Endothelial cell of umbilical vein (primary cell): ENCODE measurements at places on chromosomes 6 and 20. TPM values are rescaled to one million over a fixed set of nuclear protein-coding genes. Genes with fewer than 3 reads are reported as not detected.

GRCh38 chr6:23663096-23663495, 462.9 kb upstream of the NRSN1 start:
- no peaks in the 10 kb centered on the region for H3K4me1 ChIP-seq
- H3K27ac ChIP-seq, result no peak overlapping the region
- no peaks in the 10 kb centered on the region for H3K36me3 ChIP-seq
- no peak for DNase-seq
- no peak overlapping the region for H3K4me3 ChIP-seq
- no peaks in the 10 kb centered on the region for H3K27me3 ChIP-seq

DNA sequence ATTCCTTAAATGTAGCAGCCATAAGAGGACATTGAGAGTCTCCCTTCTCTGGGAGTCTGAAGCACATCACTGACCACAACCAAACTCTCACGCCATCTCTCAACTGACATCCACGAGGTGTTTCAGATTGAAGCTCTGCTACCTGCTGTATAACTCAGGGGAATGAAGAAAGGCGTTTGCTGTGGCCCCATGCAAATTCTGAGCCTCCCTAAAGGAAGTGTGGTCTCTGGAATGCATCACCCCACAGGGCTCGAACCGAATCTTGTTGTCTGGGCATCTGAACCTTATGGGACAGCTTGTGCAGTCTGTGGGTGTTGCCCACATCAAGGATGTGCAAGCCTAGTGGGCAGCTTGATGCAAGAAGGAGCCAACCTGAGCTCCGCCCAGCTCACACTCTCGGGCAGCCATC, 10.9 kb downstream of the PMEPA1 start:
- no peak for DNase-seq
- H3K4me3 ChIP-seq, result no peak overlapping the region
- H3K27ac ChIP-seq, result peak overlapping the region; percentile 71
- no peaks in the 10 kb centered on the region for H3K27me3 ChIP-seq
- no peaks in the 10 kb centered on the region for H3K36me3 ChIP-seq

DNA sequence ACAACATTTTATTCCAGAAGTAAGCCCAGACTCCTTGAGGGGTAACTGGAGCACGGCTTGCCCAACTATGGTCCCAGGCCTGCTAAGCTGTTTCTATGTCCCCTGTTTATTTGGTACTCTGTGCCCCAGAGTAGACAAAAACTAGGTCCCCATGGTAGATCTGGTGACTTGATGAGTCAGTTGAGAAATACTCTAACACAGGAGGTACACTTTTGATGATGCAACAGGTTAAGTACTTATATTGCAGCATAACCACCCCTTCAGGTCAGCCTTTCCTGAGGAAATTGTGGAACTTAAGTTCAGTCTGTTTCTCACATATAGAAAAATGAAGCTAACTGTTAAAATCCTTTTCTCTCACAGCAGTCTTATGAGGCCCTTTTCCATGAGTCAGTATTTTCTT, 19.6 kb downstream of the TTPAL start:
- no peaks in the 10 kb centered on the region for H3K4me1 ChIP-seq
- peaks cover 25% of the 10 kb centered on the region for H3K36me3 ChIP-seq
- no peaks in the 10 kb centered on the region for H3K27me3 ChIP-seq
- H3K27ac ChIP-seq, result peak overlapping the region; percentile 5
- no peak for DNase-seq

DNA sequence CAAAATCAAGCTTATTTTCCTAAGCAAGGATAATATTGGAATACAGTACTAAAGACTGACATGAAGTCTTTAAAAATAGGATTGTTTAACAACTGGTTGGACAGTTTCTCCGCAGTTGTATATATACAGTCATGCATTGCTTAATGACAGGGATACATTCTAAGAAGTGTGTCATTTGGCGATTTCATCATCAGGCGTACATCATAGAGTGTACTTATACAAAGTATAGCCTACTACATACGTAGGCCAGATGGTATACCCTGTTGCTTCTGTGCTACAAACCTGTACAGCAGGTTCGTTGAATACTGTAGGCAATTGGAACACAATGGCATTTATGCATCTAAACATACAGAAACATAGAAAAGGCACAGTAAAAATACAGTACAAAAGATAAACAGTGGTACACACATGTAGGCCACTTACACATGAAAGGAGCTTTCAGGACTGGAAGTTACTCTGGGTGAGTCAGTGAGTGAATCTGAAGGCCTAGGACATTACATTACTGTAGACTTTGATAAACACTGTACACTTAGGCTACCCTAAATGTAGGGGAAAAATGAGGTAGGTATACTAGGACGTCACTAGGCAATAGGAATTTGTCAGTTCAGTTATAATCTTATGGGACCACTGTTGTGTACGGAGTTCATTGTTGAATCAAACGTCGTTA, 20.1 kb downstream of the HECA start:
- H3K36me3 ChIP-seq, result no peaks in the 10 kb centered on the region
- H3K27me3 ChIP-seq, result no peaks in the 10 kb centered on the region
- DNase-seq, result no peak
- no peak overlapping the region for H3K27ac ChIP-seq

GRCh38 chr6:13183415-13184088, 144.8 kb downstream of the TBC1D7 start:
- H3K36me3 ChIP-seq, result no peaks in the 10 kb centered on the region
- no peak overlapping the region for H3K4me3 ChIP-seq
- H3K27me3 ChIP-seq, result no peaks in the 10 kb centered on the region

DNA sequence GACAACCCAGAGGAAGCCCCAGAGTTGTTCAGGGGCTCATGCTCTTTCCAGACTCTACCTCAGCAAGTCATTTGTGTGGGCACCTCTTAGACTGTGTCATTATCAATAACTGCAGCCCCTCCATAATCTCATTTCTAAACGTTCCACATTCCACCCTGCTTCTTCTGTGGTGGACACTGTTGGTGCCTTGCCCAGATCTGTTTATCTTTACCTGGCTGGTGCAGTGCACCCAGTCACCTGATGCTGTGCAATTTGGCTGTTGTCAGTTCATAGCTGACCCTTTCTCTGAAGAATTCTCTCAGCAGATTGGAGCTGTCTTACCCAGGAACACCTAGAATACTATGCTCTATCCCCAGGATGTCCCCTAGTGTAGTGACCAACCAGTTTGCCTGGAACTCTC, 80.0 kb downstream of the ATRN start:
- DNase-seq, result no peak
- no peaks in the 10 kb centered on the region for H3K27me3 ChIP-seq
- no peak overlapping the region for H3K4me3 ChIP-seq
- H3K27ac ChIP-seq, result no peak overlapping the region

GRCh38 chr6:109339906-109340678, 42.2 kb downstream of the CD164 start:
- no peaks in the 10 kb centered on the region for H3K4me1 ChIP-seq
- H3K27ac ChIP-seq, result no peak overlapping the region
- no peak for DNase-seq
- no peak overlapping the region for H3K4me3 ChIP-seq
- no peaks in the 10 kb centered on the region for H3K36me3 ChIP-seq

- DNase-seq, result peak; percentile 61
- H3K36me3 ChIP-seq, result no peaks in the 10 kb centered on the region
- H3K27me3 ChIP-seq, result no peaks in the 10 kb centered on the region
- no peak overlapping the region for H3K27ac ChIP-seq
Observed at GRCh38 chr6:31791324-31792089, 4.0 kb downstream of the VARS1 start.

CD83 gene
- total RNA-seq, result 0.46 and 0.55 TPM in 2 replicates

BPI gene
- not detected in 2 replicates for total RNA-seq

CDKN1A gene
- total RNA-seq, result 170 and 199 TPM in 2 replicates

PNPLA1 gene
- total RNA-seq, result not detected in 2 replicates
